ENCODE measurements at places on chromosomes 13 and 19.
A peak's percentile ranks its signal among the peaks of the same experiment; 100 is the strongest.

GRCh38 chr19:14112809-14113385, 4.7 kb downstream of the PRKACA start:
- no peak for DNase-seq

GRCh38 chr19:1084024-1084868, 10.9 kb downstream of the POLR2E start:
- DNase-seq: no peak

GRCh38 chr13:25237083-25237482, 50.2 kb downstream of the MTMR6 start:
- no peak for DNase-seq

DNA sequence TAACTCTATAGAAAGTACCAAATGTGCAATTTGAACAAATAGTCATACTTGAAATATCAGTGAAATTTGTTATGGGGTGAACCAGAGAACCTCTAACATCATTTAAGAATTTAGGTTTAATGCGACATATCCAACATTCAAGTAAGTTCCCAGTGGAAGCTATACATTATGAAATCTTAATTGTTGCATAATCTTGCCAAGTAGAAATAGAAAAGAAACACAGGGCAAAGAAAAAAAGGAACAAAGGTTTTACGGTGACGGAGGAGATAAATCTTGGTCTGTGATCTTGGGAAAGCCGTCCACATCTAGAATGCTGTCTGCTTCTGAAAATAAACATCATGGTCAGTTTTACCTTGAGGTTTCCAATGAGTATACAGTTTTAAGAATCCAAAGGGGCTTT, 445.7 kb downstream of the RFC3 start:
- DNase-seq: no peak

DNA sequence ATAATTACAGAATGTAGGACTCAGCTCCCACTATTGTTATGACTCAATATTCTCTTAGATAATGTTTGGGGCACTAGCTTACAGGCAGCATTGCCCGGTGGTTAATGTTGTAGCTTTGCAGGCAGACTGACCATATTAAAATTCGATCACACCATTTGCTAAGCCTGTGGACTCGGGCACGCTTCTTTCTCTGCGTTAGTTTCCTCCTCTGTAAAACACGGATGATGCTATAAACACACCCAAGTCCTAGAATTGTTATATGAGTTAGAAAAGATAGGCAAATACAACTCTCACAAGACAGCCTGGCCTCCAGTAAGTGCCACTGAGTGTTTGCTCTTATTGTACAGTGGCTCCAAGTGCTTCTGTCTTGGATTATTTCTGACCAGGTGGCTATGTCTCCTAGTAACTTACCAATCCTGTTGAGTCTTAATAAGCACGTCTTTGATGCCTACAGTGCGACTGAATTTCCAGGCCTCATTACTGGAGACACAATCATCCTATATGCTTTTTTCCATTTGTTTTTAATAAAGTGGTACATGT, 50.0 kb upstream of the ALOX5AP start:
- DNase-seq: no peak

- no peak for DNase-seq
Observed at GRCh38 chr19:3233116-3233515, 8.7 kb downstream of the CELF5 start.

GRCh38 chr13:29901710-29902631, 51.6 kb upstream of the UBL3 start:
- peak; percentile 95 for DNase-seq

DNA sequence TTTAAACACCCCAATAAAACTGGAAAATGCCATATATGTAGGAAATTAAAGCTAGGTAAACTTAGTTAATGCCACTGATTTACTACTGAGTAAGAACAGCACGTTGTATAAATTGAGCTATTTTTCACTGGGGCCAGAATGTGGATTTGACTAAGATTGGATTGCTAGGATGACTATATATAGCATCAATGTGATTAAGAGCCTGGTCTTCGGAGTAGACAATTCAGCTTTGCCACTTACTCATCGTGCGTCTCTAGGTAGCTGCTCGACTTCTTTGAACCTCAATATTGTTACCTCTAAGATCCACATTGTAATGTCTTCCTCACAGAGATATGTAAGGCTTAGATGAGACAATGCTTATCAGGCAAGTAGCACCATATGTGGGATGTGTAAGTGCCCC, 462.5 kb downstream of the KLF12 start:
- no peak for DNase-seq

GRCh38 chr19:2734589-2735288, 5.1 kb downstream of the SLC39A3 start:
- no peak for DNase-seq

- no peak for DNase-seq
Observed at GRCh38 chr13:72585254-72585653, 142.2 kb downstream of the MZT1 start.

DNA sequence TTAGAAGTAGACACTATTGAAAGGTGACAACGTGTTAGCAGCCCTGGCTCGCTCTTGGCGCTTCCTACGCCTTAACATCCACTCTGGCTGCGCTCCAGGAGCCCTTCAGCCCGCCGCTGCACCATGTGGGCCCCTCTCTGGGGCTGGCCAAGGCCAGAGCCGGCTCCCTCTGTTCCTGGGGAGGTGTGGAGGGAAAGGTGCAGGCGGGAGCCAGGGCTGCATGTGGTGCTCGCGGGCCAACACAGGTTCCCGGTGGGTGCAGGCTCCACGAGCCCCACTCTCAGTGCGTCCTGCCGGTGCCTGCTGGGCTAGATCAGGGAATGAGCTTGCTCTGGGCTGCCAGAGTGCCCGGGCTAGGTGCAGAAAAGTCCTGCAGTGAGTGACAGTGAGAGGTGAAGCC, 1284.3 kb downstream of the OLFM4 start:
- no peak for DNase-seq

DNA sequence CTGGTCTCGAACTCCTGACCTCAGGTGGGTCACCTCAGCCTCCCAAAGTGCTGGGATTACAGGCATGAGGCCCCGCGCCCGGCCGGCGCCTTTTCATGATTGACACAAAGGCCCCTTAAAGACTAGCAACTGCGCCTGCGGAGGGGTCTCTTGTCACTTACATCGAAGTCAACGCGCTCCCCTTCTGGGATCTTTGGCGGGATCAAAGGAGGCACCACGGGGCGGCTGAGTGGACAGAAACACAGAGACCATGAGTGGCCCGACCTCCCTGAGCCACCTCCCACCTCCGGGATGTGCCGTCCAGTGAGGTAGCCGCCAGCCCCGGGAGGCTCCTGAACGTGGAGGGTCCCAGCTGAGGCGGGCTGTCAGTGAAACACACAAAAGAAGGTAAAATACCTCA, 7.3 kb downstream of the TNNT1 start:
- no peak for DNase-seq

GRCh38 chr13:32200741-32201140, 114.4 kb downstream of the ZAR1L start:
- DNase-seq: no peak

DNA sequence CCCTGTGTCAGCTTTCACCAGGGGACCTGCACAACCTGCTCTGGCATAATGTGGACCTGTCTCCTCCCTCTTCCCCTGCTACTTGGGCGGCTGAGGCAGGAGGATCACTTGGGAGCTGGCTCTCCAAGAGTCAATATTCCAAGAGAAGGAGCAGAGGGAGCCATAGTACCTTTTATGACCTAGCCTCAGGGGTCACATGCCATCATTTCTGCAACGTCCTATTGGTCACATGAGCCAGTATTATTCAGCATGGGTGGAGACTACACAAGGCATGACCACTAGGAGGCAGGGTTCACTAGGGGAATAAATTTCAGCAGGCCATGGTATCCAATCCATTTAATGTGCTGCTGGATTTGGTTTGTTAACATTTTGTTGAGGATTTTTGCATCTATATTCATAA, 12.0 kb upstream of the SHFL start:
- DNase-seq: no peak

GRCh38 chr13:79625517-79625916, 144.6 kb downstream of the NDFIP2 start:
- no peak for DNase-seq

DNA sequence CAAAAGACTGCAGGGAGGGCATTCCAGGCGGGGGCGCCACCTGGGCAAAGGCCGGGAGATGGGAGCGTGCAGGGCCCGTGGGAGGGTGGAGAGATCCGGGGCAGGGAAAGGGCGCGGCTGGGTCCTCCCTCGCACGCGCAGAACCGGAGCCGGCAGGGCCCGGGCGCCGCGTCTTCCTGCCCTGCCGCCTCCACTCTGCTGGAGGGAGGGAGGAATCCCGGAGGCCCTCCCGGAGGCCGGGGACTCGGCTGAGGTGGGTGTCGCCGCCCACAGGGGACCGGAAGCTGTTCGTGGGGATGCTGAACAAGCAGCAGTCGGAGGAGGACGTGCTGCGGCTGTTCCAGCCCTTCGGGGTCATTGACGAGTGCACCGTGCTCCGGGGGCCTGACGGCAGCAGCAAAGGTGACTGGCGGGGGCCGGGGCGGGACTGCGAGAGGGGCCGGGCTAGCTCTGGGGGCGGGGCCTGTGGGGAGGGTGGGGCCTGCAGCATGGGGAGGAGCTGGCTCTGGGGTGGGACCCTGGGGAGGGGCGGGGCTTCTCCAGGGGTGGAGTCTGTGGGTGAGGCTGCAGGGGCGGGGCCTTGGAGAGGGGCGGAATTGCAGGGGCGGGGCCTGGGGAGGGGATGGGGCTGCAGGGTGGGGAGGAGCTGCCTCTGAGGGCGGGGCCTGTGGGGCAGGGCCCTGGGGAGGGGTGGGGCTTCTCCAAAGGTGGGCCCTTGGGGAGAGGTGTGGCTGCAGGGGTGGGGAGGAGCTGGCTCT, 51.3 kb downstream of the CELF5 start:
- DNase-seq: peak; percentile 77

- no peak for DNase-seq
Observed at GRCh38 chr19:41445575-41445974, 2.6 kb downstream of the ERICH4 start.

- DNase-seq: no peak
Observed at GRCh38 chr13:38990693-38991092, at the start of gene STOML3. STOML3 (minus strand) TSS chr13:38990831; CDS start chr13:38990721, 110 bp downstream.

DNA sequence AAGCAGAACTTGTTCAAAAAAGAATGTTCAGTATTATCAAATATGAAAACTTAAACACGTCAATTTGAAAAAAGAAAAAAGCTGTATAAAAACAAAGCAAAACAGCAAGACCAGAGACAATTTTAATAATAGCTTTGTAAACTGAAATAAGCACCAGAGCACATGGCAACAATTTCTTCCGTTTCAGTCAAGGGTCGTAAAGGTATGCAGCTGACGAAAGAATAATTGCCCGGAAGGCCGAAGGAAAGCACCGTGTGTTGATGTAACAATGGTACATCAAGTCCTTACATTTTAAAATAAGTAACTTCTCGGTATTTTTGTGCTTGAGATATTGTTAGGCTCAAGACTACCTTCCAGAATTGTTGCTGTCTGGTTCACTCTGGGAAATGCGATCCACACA, 1.7 kb downstream of the PROSER1 start:
- DNase-seq: no peak

DNA sequence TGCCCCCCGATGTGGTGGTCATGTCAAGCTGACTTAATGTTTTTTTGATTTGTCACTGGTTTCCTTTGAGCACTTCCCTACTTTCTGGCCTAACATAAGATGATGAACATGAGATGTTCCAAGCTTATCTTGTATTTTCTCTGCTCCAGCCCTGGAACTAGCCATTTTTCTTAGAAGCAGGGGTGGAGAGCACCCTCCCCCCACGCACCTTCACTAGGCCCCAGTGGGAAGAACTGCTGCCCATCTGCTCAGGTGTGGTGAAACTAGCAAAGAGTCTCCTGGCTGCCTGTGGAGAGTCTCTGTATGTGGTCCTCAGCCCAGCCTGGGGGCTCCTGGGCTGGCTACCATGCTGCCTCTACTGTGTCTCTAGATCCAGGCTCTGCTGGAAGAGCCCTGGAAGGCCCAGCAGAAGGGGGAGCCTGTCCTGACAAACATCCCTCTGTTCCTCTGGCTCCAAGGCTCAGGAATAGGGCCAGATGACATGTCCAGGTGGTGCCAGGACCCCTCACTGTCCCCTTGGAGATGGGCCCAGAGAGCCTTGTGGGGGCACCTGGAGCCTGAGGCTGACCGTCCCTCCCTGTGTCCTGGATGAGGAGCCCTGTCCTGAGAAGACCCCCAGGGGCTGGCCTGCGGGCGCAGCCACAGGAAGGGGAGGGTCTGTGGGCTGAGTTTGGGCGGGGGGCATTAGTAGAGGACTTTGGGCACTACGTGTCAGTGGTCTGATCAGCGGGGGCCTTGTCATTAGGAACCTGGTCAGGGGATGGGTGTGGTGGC, 4.8 kb upstream of the ZNF14 start:
- DNase-seq: no peak

Data from HCEC 1CT (cell line).